NCI-H1694 (cell line): ENCODE measurements at places on chromosomes 6 and 20.

- no peak for DNase-seq
Measured at GRCh38 chr20:1901704-1902103, 6.5 kb downstream of the SIRPA start.

DNA sequence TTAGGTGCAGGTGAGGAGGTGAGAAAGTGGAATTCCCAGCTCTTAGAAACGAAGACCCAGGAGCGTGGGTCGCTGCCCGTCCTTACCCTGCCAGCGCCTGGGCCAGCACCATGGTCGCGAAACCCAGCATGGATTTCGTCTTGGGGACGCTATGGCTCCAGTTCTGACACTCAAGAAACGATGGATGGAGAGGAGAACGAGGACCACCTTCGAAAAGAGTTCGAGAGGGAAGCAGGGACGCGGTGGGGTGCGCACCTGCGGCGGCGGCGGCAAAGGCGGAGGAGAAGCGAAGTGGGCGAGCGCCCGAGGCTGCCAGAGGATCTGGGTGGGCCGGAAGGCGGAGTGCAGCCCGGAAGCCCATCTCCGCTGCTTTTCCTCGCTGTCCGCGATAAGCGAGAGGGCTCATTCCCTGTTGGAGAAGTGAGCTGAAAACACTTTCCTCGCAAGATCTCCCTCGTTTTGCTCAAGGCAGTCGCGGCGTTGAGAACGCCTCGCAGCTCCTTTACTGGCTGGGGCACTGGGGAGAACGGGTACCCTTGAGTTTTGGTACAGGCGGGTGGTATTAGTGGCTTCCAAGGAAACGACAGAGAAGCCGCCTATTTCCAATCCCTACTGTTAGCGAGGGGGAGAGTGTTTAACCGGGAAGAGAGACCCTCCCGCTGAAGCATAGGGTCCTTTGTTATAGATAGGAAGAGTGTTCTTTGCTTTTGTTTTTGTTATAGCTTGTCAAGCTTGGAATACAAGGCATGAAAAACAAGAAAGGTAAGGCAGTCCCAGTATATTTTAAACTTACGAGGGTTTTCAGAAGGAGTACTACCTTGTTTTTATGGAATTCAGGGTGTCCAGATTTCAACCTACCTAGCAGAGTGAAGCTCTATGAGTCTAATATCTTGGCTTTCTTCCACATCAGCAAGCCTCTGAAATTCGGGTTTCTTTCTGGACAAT, 109.5 kb downstream of the TRIM27 start:
- DNase-seq, result no peak

DNA sequence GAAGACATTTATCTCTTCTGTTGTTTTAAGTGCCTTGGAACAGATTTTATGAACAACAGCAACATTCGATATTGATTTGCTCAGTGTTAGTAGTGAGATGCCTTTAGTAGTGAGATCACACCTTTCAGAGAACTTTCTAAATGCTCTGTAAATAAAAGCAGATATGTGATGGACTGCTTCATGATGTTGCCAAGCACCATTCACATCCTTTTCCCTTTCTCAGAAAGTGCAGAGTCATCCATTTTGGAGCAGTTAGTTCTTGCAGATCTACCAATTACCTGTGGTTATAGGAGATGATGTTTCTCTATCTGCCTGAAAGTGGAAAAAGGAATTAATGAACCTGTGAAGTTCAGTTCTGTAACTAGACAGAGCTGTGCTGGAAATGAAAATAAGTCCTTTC, 27.0 kb downstream of the CBFA2T2 start:
- no peak for DNase-seq

GRCh38 chr20:41697861-41698559, 79.8 kb upstream of the CHD6 start:
- DNase-seq, result peak; percentile 14

- DNase-seq, result peak; percentile 54
Measured at GRCh38 chr20:478949-479429, 16.7 kb upstream of the TBC1D20 start.

DNA sequence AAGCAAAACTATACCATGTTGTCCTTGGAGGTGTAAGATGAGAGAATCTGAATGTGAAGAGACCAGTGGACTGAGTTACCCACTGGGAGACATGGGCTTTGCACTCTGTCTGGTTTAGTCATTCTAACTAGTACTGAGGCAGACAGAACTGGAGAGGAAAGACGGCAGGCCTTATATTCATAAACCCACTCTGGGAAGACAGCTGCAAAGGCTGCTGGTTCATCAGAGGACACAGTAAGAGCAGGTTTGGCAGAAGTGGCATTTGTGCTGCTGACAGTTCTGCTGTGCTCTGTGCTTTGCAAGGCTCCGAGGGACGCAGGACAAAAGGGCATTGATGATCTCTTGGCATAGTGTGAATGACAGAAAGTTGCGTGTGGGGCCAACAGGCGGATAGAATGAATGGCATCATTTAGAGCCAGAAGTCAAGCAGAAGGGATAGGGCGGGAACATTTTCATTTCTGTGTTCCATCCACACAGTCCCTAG, 142.3 kb upstream of the TENT5A start:
- no peak for DNase-seq

DNA sequence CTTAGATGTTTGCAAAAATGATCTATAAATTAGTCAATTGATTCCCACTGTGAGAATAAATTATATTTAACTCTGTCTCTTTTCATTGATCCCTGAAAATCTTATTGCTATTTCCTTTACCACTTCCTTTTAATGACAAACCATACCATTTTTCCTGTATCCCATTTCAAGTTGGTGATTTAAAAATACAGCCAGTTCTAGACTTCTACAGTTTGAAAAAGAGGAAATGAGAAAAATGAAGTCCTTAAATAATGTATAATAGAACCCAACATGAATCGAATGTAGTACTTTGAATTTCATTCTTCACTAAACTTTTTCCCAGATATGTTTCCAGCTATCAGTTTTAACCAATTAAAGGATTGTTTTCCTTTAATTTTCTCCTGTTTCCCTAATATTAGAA, 29.5 kb upstream of the SDHAF4 start:
- no peak for DNase-seq

GRCh38 chr20:23308908-23309307, 41.7 kb upstream of the NXT1 start:
- DNase-seq, result no peak

GRCh38 chr6:166830891-166831363, 125.4 kb downstream of the RNASET2 start:
- no peak for DNase-seq

DNA sequence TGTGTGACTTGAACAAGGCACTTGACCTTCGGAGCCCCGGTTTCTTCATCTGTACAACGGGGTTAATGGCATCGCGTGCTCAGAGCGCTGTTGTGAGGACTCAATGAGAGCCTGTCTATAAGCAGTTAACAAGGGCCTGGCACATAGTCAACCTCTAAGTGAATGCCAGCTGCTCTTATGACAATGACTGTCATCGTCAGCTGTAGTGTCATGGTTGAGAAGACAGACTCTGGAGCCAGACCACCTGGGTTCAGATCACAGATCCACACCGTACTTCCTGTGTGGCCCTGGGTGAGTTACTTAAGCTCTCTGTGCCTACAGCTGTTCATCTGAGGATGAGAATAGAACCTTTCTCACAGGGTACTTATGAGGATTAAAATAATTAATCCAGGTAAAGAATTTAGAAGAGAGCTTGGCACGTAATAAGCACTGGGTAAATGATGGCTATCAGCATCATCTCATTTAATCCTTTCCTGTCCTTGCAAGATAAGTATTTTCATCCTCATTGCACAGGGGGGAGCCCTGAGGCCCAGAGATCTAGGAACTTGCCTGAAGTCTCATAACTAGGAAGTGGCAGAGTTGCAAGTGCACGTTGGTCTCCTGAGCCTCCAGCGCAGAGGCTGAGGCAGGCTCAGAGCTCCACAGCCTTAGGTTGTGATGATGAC, 105.3 kb downstream of the EYA2 start:
- DNase-seq, result peak; percentile 95

- DNase-seq, result no peak
Measured at GRCh38 chr6:128659276-128659675, 138.9 kb upstream of the PTPRK start.

DNA sequence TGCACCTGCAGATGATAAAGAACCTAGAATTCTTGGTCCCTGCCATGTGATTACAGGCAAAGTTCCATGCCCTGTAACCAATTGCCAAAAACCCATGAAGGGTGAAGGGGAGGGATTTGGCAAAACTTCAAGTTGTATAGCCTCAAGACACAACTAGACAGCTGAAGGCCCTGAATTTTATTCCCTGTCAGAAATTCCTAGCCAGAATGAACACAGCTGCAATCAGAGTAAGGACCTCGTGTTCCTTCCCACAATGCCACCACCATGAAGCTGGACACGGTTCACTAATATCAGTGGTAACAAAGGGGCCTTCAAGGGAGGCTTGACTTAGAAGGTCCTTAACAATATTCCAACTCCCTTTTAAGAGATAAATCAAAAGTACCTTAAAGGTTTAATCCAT, 22.5 kb upstream of the IRAK1BP1 start:
- DNase-seq, result no peak
